ENCODE measurements at places on chromosomes 16 and 17.

GRCh38 chr17:2056206-2057174 lies 1.6 kb downstream of the HIC1 start:
- DNase-seq: peak; percentile 82

DNA sequence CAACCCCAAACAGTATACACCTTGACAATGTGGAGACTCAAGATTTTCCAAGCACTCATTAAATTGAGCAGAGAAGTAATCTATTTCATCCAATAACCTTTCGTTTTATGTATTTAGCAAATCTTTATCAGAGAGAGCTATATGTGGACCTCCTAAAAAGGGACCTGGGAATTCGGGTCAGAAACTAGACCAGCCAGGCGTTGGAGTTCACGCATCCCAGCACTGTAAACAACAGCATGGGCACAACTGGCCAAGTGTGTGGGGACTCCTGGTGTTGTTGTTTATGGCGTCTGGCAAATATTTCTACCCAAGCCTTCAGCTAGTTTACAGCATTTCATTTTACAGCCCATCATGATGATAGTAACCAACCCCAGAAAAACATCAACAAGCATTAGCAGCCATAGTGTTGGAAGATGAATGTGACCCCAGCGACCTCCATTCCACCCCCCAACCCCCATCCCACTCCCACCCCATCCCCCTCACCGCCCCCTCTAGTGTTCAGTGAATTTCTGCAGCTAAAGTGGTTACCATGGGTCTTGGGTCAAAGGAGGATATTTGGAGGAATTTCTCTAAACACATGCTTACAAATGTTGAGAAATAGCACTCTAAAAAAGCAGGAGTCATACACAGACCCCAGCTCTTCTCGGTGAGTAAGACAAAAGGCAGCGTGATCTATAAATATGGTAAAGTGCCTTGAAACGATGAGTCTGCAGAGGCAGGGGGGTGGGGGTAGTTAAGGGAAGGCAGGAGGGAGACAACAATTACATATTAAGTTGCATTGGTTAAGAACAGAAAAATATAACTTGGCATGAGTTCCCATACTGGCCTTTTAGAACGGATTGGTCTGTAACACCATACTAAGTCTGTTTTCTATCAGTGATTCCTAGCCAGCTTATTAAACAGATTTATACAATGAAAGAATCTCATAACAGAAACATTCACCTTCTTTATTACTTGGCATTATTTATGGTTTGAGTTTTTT lies 91.4 kb upstream of the TBX2 start:
- no peak for DNase-seq

- DNase-seq: no peak
These were observed 1987.7 kb downstream of the TP53TG3F start for GRCh38 chr16:35447010-35447558.

DNA sequence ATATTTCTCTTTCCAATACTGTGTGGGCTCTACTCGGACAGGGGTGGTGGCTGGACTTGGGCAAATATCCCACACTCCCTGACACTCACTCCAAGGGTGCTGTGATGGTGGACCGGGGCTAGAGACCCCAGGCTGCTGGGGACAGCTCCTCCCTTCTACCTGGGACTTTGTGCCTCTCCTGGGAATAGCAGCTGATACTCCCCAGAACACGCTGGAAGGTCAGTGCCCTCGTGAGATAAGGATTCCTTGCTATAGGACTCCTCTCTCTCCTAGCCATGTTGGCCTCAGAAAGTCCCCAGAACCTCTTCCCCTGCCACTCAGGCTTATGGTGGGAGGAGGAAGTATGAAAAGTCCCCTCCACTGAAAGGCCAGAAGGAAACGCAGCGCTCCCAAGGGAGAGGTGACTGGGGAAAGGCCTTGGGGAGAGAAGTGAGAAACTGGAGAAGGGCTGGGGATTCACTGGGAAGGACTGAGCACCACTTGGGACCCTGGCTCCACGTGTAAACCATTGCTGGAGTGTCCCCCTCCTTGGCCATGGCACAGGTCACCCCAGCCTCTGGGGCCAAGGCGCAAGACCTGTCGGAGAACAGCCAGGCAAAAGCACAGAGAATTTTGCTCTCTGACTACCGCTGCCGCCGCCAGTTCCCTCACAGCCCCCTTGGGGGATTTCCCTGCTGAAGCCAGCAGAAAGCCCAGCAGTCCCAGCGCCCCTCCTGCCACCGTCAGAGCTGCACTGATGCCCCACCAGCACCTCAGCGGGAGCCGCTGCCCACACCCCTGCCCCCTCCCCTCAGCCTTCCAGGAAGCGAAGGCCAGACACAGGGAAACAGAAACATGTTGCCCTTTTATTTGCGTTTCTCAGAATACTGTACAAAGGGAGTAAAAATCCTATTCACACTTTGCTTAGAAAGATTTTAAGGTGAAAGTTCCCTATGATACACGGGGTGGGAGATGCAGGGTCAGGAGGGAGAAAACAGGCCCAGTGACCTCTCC lies 2.1 kb upstream of the GSDMB start:
- DNase-seq: peak; percentile 82

GRCh38 chr17:48592057-48592514 lies 1.5 kb downstream of the HOXB5 start:
- no peak for DNase-seq

GRCh38 chr16:56855946-56856345 lies 9.1 kb upstream of the SLC12A3 start:
- DNase-seq: no peak

- DNase-seq: no peak
These were observed 34.4 kb downstream of the HAPSTR1 start for GRCh38 chr16:9125658-9126505.

- no peak for DNase-seq
These were observed 47.2 kb upstream of the SKAP1 start for GRCh38 chr17:48477221-48477620.

DNA sequence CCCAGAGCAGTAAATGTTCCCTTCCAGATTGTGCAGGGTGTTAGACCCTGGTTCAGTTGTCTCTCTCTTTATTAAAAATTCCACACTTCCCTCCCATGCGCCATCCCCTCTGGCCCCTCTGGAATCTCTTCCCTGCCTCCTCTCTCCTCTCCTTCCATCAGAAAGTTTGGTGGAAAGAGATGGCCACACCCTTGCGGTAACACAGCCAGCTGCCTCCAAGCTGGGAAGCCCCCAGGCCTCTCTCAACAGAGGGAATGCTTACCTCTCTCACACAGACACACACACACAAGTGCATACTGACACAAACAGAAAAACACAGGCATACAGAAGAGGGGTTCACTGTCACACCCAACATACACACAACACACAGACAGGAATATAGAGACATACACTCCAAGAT lies 220.5 kb downstream of the C16orf78 start:
- DNase-seq: no peak

DNA sequence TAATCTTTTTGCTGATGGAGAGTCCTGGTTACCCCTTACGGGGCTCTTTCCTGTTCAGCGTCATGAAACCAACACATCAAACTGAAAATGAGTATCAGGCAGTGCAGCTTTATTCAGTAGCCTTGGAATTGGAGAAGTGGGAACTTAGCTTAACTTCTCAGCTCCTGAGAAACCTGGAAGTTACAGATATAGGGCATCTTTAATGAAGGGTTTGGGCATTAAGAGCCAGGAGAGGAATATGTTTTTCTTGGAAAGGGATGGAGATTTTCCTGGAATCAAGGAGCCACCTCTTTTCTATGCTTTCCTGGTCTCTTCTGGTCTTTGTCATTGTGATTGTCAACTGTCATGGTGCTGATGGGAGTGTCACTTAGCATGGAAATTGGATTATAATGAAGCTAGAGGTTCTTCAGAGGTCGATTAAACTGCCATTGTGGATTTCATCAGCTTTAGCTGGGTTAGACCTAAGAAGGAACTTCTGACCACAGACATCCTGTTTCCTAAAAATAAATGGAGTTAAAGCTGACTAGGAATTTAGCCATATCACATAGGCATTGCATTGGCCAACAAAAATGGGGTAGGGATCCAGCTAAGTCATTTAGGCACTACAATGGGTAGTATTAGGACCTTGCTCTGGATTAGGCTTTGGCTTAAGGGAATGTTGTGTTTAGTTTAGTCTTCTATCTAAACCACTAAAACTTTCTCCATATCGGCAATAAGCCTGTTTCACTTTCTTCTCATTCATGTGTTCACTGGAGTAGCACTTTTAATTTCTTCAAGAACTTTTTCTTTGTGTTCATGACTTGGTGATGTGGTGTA lies 186.4 kb downstream of the BCAS3 start:
- no peak for DNase-seq

DNA sequence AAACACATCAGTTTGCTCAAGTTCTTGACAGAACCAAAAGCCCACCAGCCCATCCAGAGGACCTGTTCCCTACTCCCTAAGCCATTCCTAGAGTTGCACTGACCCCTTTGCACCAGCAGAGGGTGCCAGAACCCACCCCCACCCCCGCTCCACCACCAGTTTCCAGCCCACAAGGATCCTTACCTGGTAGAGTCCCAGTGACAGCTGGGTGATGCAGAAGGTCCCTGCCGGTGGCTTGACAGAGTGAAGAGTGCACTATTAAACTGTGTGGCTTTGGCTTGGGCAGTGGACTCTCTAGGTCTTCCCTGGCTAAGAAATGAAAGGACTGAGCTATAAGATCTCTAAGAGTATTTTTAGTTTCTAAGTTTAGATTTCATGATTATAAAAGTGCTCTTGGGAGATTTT lies 73.3 kb upstream of the MTMR4 start:
- peak; percentile 84 for DNase-seq

GRCh38 chr17:76598004-76598439 lies 12.4 kb upstream of the ST6GALNAC2 start:
- DNase-seq: peak; percentile 31

GRCh38 chr17:69874175-69874670 lies 200.8 kb upstream of the KCNJ16 start:
- DNase-seq: no peak

DNA sequence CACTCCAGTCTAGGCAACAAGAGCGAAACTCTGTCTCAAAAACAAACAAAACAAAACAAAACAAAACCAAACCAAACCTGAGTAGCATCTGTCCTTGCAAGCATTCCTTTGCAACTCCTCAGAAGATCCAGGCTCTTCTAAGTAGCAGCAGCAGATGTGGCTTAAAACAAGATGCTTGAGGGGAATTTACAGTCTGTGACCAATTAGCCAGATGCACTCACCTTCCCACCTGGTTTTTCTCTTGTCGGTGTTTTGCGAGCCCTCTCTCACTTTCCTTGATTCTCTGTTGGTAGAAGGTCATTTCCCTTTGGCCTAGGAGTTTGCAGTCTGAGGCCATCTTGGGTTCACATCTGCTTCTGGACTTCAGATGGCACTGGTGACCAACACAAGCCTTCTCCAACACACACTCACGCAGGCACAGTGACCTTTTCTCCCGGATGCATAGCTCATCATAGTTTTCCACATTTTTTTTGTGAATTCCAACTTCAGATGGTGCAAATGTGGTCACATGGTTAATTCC lies 276.8 kb downstream of the STX8 start:
- DNase-seq: no peak

- no peak for DNase-seq
These were observed 2275.5 kb downstream of the TP53TG3F start for GRCh38 chr16:35734728-35735402.

- DNase-seq: no peak
These were observed 51.8 kb downstream of the PIMREG start for GRCh38 chr17:6496116-6496481.

DNA sequence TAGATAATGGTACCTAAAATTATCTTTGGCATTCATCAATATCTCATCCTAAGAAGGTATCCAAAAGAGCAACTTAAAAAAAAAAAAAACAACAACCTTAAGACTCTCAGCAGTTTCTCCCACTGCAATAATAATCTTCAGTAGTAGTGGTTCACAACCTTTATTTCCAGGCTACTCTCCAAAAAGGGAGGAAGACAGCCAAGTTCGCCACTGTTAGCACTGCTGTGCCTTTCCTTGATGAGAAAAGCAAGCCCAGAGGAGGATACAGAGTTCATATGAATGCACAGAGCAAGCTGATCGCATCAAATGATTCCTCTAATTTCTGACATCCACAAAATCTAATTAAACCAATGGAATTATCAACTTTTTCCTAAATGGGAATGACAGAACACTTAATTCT lies 199.4 kb downstream of the AATF start:
- no peak for DNase-seq

DNA sequence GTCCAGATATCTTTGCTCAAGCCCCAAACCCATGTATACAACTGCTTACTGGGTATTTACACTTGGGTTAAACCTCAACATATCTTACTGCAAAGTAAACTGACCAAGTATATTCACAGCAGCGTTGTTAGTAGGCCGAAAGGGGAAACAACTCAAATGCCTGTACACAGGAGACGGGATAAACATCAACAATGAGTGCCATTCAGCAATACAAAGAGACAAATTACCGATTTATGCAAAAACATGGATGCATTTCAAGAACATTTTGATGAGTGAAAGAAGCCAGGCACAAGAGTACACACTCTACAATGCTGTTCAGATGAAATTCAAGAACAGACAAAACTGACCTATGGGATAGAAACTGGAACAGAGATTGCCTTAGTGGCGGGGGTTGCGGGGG lies 136.3 kb upstream of the CACNG3 start:
- no peak for DNase-seq

DNA sequence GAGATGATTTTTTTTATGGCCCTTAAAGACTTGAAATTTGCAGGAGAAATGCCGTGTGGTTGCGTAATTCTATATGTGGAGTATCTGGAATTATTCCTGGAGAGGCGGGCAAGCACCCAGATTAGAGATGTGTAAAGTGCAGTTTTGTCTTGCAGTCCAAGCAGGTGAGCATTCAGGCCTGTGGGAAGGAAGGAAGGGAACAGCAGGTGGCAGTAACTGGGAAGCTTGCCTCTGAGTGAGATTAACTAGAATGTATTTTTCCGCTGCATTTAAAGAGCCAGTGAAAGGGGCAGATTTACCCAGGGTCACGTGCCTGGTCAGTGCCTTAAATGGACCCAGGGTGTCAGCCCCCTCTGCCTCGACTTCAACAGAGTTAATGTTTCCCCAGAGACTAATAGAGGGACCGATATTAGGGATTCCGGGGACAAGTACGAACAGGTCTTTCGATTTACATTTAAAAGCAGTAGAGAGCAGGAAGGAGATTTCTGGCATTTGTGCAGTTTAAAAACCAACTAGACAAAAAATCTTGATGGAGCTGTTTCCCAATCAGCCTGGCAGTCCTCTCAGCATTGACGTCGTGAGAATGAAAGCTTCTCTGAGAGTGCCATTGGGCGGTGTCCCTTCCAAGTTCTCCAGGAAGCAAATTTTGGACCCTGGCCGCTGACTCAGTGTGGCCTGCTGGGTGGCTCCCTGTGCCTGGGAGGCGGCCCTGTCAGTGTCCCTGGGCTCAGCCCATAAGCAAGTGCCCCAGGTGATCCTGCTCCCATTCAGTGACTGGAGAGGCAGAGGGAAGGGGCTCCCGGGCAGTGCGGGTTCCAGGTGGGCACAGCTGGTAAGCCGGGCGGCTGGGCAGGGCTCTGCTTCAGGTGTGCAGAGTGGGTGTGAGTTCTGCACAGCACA lies 38.2 kb downstream of the KSR1 start:
- no peak for DNase-seq

- DNase-seq: no peak
These were observed 180.2 kb downstream of the RPTOR start for GRCh38 chr17:80724775-80725266.

GRCh38 chr17:48567209-48567608 lies 10.9 kb downstream of the HOXB4 start:
- no peak for DNase-seq

All from activated effector memory CD4-positive, alpha-beta T cell treated with anti-CD3 and anti-CD28 coated beads, Interleukin-2, amount 50 U/mL, for 16 hours (primary cell).